ENCODE measurements at places on chromosomes 16 and 17. TPM values are rescaled to one million over a fixed set of nuclear protein-coding genes. Genes with fewer than 3 reads are reported as not detected.

DNA sequence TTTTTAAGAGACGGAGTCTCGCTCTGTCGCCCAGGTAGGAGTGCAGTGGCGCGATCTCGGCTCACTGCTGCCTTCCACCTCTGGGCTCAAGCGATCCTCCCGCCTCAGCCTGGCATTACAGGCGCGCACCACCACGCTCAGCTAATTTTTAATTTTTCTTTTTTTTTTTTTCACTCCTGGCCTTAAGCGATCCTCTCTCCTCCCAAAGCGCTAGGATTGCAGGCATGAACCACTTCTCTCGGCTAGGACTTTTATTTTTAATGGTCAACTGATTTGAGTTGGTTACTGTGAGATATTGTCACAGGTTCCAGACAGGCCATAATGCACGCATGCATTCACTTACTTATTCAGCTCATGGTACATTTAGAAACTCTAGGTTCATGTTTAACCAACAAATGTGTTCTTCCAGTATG is 888 bp downstream of the PIGW start:
- no peak for DNase-seq

- no peak for DNase-seq
Observed at GRCh38 chr16:1323296-1324239, 9.9 kb upstream of the BAIAP3 start.

GRCh38 chr17:1197781-1198490 is 18.2 kb upstream of the ABR start:
- peak; percentile 88 for DNase-seq

DNA sequence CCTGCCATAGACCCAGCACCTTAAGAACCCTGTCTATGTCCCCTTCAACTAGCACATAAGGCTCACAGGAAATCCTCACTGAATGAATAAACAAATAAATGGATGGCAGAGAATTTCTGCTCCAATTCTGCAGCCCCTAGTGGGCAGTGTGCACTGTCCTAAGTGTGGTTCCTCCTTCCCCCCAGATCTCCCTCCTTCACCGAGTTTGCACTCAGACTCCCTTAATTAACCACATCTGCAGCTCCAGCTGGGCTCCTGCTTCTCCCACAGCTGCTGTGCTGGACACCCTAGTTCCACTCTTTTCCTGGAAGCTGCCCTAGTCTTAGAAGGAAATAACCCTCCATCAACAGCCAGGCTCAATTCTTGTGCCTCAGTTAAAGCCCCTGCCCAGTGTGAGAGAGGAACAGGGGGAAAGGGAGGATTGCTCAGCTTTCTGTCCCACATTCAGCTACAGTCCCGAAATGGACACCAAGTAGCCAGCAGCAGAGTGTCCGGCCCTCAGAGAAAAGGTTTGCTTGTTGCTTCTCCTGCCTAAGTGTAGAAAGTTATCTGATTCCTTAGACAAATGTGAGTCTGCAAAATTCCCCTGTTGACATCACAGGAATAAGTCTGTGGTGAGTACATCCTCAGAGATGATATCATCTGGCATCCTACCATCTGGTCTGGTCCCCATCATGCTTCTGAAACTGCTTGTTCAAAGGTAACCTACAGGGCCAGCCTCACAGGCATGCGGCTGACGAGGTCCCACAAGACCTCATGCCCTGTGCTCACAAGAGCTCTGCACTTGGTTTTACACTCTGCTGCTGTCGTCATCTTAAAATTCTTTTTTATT is 12.3 kb downstream of the LRRC3C start:
- no peak for DNase-seq

OR4D1 gene
- not detected for total RNA-seq

DNA sequence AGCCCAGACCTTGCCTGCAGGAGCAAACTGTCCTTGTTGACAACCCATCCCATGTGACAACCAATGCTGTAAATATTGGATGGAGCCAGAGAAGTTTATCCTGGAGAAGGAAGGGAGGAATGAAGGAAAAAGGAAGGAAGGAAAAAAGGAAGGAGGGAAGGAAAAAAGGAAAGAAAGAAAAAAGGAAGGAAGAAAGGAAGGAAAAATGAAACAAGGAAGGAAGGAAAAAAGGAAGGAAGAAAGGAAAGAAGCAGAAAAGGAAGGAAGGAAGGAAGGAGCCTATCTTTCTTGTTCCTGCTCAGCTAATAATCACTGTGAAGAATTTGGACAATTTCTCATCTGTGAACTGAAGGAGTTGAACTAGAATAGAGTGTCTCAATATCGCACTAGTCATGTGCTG is 56.1 kb downstream of the ACSM2B start:
- no peak for DNase-seq

P2RX1 gene
- total RNA-seq: 0.25 TPM

- no peak for DNase-seq
Observed at GRCh38 chr16:54817432-54817831, 113.2 kb upstream of the IRX5 start.

MGAT5B gene
- not detected for total RNA-seq

OTOA gene
- total RNA-seq: not detected

SLFN12L gene
- total RNA-seq: 0.76 TPM

NOG gene
- not detected for total RNA-seq

- DNase-seq: no peak
Observed at GRCh38 chr17:81386141-81386645, 9.1 kb upstream of the BAHCC1 start.

DNA sequence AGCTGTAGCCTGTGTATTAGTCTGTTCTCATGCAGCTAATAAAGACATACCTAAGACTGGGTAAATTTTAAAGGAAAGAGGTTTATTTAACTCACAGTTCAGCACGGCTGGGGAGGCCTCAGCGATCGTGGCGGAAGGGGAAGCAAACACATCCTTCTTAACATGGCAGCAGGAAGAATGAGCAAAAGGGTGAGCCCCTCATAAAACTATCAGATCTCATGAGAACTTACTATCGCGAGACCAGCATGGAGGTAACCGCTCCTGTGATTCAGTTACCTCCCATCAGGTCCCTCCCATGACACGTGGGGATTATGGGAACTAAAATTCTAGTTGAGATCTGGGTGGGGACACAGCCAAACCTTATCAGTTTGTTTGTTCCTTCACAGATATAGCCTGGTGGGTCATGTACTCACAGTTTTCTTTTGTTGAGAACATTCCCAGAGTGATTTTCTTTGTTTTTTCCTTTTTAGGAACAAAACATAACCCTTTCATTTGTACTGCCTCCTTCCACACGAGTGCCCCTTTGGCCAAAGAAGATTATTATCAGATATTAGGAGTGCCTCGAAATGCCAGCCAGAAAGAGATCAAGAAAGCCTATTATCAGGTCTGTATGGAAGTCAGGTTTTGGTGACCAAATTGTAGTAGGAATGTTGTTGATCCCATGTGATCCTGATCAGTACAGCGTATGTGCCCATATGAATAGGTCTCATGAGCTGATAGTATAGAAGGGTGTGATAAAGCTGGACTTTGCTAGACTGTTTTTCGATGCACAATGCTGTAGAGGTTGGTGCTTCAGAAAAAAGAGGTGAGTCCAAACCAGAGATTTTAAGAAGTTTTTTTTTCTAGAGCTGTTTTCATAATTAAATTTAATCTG is 8.5 kb downstream of the DNAJA3 start:
- no peak for DNase-seq

DNA sequence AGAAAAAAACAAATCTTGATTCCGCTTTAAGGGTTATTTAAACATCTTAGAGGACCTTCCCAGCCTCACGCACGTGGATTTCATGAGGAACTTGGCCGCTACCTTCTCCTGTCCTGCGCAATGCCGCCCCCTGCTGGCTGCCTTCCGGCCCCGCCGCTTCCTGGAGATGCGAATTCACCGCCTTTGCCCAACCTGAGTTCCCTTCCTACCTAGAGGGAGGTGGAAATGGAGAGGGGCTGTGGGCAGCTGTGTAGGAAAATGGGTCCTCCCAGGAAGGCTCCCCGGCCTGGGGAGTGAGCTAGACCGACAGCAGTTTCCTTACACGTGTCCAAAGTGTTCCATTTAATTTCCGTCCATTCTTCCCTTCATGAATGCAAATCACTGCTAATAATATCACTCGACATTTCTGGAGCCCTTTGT is 1.0 kb upstream of the ABCC12 start:
- DNase-seq: peak; percentile 86

SLC25A19 gene
- 6.1 TPM for total RNA-seq

GRCh38 chr16:66366433-66367299 is at the start of gene CDH5:
Gene CDH5, plus strand, starts transcription at chr16:66366691. Its CDS starts 12,647 bp downstream, at chr16:66379338.
- DNase-seq: peak; percentile 84

CCL2 gene
- 18.6 TPM for total RNA-seq

DNA sequence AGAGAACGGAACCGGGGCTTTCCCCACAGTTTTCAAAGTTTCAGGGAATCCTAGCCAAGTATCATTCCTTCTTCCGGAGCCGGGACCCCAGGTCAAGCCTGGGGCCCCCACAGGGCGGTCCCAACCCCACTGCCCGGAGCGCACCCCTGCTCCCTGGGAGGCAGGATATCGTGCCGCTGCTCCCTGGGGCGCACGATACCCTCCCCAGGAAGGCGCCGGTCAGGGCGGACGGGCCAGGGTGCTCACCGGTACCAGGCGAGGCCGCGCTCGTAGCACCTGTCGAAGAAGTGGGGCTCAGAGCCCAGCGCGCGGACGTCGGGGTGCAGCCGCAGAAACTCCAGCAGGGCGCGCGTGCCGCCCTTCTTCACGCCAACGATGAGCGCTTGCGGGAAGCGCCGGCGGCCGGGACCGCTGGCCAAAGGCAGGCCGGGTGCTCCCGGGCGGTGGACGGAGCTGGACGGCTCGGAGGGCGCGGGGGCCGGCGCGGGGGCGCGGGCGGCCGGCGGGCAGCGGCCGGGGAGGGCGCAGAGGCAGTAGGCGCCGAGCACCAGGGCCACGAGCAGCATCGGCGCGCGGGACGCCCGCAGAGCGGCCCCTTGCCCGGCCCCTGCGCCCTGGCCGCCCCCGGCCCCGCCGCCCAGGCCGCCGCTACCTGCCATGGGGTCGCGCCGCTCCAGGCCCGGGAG is 407 bp downstream of the HS3ST6 start:
- DNase-seq: no peak

KRTAP4-1 gene
- 16.7 TPM for total RNA-seq

GRB7 gene
- 72.1 TPM for total RNA-seq

GRCh38 chr16:70694088-70694867 is 8.4 kb upstream of the MTSS2 start:
- no peak for DNase-seq

DNA sequence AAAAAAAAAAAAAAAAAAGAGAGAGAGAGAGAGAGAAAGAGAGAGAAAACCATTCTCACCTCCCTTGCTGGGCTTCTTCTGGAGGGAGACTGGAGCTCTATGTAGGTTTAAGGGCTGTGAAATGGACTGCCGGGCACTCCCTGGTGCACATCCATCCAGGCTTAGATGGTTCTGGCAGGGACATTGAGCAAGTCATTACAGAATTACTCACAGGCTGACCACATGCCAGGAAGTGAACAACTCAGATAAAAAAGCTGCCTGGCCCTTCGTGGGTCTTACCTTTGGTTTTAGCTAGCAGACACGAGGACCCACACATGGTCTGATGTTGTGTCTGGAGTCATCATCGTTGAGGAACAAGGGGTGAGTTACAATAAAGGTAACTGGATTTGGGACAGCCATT is 847.4 kb upstream of the EEF2KMT start:
- no peak for DNase-seq

DNA sequence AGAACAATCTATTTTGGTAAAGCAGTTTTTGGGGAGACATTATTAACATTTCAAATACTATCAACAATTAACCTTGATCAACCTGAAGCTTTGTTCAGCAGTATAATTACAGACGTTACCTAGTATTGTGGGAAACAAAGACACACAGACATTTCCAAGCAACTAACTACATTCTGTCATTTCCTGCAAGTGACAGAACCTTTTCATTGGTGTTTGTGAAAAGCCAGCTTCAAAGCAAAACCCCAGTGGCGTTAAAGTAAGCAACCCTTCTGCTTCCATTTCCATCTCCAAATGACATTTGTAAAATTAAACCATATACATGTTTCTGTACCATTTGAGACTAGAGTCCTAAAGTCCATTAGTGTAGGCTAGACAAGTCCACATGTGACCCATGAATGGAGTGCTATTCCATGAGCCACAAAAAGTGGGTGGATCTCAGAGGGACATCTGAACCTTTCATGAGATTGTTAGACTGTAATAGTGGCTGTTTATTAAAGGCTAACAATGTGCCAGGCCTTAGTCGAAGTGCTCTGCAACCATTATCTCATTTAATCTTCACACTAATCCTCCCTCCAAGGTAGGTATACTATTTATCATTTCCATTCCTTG is 101.2 kb downstream of the SSH2 start:
- no peak for DNase-seq

DNA sequence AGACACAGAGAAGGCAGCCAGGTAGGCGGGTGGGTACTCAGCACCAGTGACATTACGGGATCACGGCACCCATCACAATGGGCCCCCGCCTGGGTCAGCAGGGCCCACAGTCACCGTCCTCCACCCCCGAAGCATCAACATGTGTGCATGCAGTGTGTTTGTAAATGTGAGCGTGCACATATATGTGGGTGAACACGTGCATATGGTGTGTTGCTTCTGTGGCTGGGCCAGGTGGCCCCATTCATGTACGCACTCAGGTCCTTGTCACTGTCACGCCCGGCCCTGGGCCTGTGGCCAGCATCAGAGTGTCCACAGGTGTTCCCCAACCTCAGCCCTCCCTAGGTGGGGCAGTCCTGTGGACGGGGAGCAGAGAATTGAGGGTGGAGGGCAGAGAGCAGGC is 37.1 kb downstream of the TNFRSF13B start:
- DNase-seq: peak; percentile 48

GRCh38 chr17:69448431-69449102 is 34.1 kb downstream of the MAP2K6 start:
- no peak for DNase-seq

DNA sequence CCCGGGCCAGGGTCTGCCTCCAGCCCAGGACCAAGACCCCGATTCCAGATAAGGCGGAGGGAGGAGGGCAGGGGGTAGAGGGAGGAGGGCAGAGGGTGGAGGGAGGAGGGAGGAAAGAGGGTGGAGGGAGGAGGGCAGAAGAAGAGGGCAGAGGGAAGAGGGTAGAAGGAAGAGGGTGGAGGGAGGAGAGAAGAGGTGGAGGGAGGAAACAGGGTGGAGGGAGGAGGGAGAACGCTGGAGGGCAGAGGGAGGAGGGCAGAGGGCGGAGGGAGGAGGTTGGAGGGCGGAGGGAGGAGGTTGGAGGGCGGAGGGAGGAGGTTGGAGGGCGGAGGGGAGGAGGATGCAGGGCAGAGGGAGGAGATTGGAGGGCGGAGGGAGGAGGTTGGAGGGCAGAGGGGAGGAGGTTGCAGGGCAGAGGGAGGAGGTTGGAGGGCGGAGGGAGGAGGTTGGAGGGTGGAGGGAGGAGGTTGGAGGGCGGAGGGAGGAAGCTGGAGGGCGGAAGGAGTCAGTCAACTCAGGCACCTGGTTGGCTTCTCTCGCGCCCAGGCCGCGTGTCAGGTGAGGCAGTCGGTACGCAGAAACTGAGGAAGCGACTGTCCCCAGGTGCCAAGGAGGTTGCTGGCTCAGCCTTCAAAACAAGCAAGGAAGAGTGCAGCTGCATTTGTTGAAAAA is 65.2 kb downstream of the KLHDC4 start:
- DNase-seq: no peak
